Lower leg skin (tissue), 4 donors: ENCODE measurements at places on chromosomes 2 and 18. TPM values are rescaled to one million over a fixed set of nuclear protein-coding genes. Genes with fewer than 3 reads are reported as not detected.

ALPP gene
- total RNA-seq: not detected

CIB4 gene
- not detected for total RNA-seq

SLC14A1 gene
- total RNA-seq: 1.5 TPM

COBLL1 gene
- total RNA-seq: 68.9 TPM

TRIM54 gene
- total RNA-seq: not detected

PLB1 gene
- 10.3 TPM for total RNA-seq

INSIG2 gene
- 12.2 TPM for total RNA-seq

CAPN13 gene
- 0.11 TPM for total RNA-seq

LRATD1 gene
- total RNA-seq: 61.0 TPM

FAM110C gene
- total RNA-seq: 49.9 TPM

SERPINB8 gene
- 100 TPM for total RNA-seq

RAB6D gene
- total RNA-seq: not detected

TLX2 gene
- not detected for total RNA-seq

PIK3C3 gene
- 37.4 TPM for total RNA-seq

UGT1A9 gene
- not detected for total RNA-seq

SERPINB13 gene
- 15.2 TPM for total RNA-seq

SLC9A4 gene
- total RNA-seq: not detected

IL1R1 gene
- total RNA-seq: 45.8 TPM

CXCR1 gene
- total RNA-seq: 0.15 TPM

KYNU gene
- total RNA-seq: 1.9 TPM

RPRM gene
- not detected for total RNA-seq

RASGRP3 gene
- 2.7 TPM for total RNA-seq

PRKCE gene
- total RNA-seq: 10.3 TPM

ESPNL gene
- total RNA-seq: not detected

POTEI gene
- total RNA-seq: not detected

NEU2 gene
- 3.8 TPM for total RNA-seq

TMEM17 gene
- 2.6 TPM for total RNA-seq

LRRC30 gene
- total RNA-seq: not detected

LCT gene
- total RNA-seq: 0.15 TPM

MROH2A gene
- total RNA-seq: not detected

CRYBA2 gene
- total RNA-seq: not detected

FABP1 gene
- total RNA-seq: not detected

GRHL1 gene
- 105 TPM for total RNA-seq

TTC21B gene
- total RNA-seq: 30.1 TPM
